Activated CD8-positive, alpha-beta T cell treated with anti-CD3 and anti-CD28 coated beads, Interleukin-2, amount 10 ng/mL, durations not matched to agents 7 days and 5 days (primary cell): ENCODE measurements at places on chromosomes 3 and 15. TPM values are rescaled to one million over a fixed set of nuclear protein-coding genes. Genes with fewer than 3 reads are reported as not detected.

The A4GNT gene
- not detected for total RNA-seq

The TNNC1 gene
- 2.1 TPM for total RNA-seq

DNA sequence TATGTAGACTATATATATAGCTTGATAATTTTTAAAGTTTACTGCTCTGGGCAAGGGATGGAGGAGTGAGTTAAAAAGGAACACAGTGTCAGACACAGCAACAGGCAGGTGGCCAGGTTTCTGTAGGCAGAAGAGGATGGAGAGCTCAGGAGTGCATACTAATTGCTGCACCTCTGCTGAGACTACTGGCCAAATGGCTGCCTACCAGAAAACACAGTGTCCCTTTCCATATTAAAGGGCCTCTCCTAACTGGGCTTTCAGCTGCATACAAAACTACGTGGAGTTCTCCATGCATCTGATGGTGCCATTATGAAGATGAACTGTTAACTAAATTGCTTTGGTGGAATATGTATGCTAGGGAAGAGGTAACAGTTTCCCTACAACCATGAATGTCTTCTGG is 1.8 kb downstream of the ATP13A4 start:
- DNase-seq, result no peak

GRCh38 chr3:78659386-78659987 is 1108.3 kb downstream of the ROBO1 start:
- DNase-seq, result peak; percentile 52

GRCh38 chr3:172069478-172069877 is 30.1 kb downstream of the FNDC3B start:
- DNase-seq, result no peak
